Stimulated activated CD4-positive, alpha-beta T cell treated with anti-CD3 and anti-CD28 coated beads, Interleukin-15, amount 100 ng/mL, for 48 hours (primary cell): ENCODE measurements at places on chromosomes 5 and 9.
A peak's percentile ranks its signal among the peaks of the same experiment; 100 is the strongest.

GRCh38 chr9:14347406-14348122, 33.6 kb upstream of the NFIB start:
- no peak for DNase-seq

DNA sequence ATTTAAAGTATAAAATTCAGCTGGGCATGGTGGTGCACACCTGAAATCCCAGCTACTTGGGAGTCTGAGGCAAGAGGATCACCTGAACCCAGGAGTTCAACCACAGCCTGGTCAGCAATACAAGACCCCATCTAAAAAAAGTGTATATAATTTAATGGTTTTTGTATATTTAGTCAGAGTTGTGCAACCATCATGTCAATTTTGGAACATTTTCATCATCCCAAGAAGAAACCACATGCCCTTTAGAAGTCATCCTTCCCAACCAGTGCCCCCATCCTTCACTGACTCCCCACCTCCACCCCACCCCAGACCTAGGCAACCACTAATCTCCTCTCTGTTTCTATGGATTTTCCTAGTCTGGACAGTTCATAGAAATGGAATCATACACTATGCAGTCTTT, 18.8 kb upstream of the TEK start:
- DNase-seq, result no peak

- no peak for DNase-seq
Observed at GRCh38 chr5:69450116-69450515, 35.2 kb downstream of the MARVELD2 start.

DNA sequence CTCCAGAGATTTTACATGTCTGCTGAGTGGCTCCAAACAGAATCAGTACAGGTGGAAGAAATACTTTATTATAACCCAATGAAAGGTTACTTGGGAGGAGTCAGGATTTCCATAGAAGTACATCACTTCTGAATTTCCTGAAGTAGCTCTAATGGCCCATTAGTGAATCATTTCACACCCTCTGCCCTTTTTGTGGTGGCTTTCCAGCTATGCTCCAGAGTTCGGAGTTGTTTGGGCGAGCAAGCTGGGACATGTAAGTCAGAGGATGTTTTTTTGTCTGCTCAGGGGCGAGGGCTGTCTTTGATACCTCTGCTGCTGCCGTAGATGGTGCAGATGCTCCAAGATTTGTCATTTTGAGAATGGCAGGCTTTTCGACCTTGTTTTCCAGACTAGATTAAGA, 226.1 kb downstream of the GOLPH3 start:
- DNase-seq, result no peak

DNA sequence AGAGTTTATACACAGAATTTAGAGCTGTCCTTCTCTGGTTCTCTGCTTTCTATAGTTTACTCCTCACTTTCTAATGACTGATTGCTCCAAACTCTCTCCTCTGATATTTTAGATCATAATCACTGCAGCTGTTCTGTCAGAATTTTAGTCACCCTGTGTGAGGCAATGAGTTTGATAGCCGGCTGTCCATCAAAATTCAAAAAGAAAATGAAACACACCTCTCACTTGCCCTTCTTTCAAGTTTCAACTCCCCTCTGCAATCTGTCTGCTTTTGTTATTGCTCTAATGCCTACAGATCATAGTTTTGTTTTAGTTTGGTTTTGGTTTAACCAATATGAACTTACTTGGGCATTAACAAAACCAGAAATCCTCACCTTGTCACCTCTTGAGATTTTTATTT, 23.3 kb upstream of the ABLIM3 start:
- no peak for DNase-seq

GRCh38 chr5:163586531-163586956, 81.1 kb downstream of the MAT2B start:
- DNase-seq, result no peak

- no peak for DNase-seq
Observed at GRCh38 chr9:38523121-38523520, 97.3 kb downstream of the ANKRD18A start.

DNA sequence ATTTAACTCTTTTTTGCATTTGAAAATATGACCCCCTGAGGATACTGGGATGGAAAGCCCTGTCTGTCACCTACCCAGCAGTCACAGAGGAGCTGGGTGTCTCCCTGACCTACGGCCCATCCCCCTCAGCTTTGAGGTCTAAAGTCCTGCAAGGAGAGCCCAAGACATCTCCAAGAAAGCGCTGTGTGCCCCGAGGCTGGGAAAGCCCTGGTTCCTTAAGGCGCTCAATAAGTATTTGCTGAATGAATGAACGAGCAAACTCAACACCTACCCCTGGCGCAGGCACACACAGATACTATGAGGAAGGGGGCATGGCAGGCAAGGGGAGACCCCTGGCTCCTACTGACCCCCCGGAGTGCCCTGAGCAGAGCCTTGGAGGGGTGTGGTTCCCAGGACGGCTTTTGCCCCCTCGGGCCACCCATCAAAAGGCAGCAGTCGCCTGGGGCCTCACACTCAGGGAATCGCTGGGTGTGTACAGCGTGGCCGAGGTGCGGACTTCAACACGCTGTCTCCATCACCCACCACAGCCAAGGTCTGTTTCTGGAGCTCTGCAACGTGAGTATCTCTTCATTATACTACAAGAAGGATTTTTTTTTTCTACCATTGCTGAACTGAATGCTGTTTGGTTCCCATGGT, 211.6 kb downstream of the ERCC6L2 start:
- DNase-seq, result no peak

DNA sequence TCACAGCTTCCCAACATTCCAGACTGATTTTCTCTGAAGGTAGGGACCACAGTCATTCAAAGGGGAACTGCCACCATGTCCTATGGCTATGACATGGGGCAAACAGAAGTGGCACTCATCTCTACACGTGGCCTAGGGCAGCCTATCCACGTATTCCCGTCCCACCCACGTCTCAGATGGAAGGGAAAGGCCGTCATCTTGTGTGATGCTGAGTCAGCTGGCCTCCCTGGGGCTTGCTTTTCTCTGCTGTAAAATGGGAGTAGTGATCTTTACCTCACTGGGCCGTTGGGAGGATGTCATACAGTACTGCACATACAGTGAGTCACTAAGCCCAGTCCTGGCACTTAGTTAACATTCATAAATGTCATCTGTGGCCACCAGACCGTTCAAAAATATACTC, 72.3 kb downstream of the RAPGEF1 start:
- DNase-seq, result peak; percentile 67
